ENCODE measurements at places on chromosomes 3 and 15. TPM values are rescaled to one million over a fixed set of nuclear protein-coding genes. Genes with fewer than 3 reads are reported as not detected.

GRCh38 chr3:37905987-37906674 lies 44.5 kb downstream of the CTDSPL start:
- no peak overlapping the region for H3K27ac ChIP-seq
- peaks cover 2% of the 10 kb centered on the region for H3K36me3 ChIP-seq
- peaks cover 30% of the 10 kb centered on the region for H3K4me1 ChIP-seq
- no peak for DNase-seq
- H3K4me3 ChIP-seq, result no peak overlapping the region
- H3K27me3 ChIP-seq, result no peaks in the 10 kb centered on the region

DNA sequence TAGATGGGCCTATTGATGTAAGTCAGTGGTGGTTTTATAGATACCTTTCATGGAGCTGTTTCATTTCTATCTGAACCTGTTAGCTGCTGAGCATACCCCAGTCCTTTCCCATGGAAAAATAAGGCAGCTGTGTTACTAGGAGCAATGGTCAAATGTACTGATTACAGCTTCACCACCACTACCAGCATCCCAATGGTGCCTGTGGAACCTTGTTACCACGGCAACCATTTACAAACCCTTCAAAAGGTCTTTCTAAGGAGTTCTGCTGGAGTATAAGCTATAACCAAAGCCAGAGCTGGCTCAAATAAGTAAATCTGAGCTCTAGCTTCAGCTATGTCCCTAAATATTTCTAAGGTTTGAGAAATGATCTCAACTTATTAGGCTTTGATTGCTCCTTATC lies 133.4 kb upstream of the ACP3 start:
- no peaks in the 10 kb centered on the region for H3K36me3 ChIP-seq
- no peak for DNase-seq

GRCh38 chr3:14706096-14706495 lies 31.2 kb downstream of the C3orf20 start:
- H3K27me3 ChIP-seq, result peaks cover 6% of the 10 kb centered on the region
- no peak overlapping the region for H3K27ac ChIP-seq
- no peak for DNase-seq
- no peaks in the 10 kb centered on the region for H3K36me3 ChIP-seq

GRCh38 chr3:52280050-52280461 lies 1.6 kb upstream of the WDR82 start:
- H3K27ac ChIP-seq, result peak overlapping the region; percentile 99
- DNase-seq, result no peak
- H3K4me3 ChIP-seq, result peak overlapping the region; percentile 16
- peaks cover 7% of the 10 kb centered on the region for H3K36me3 ChIP-seq
- no peaks in the 10 kb centered on the region for H3K27me3 ChIP-seq
- peaks cover 51% of the 10 kb centered on the region for H3K4me1 ChIP-seq

GRCh38 chr3:43435706-43436105 lies 149.4 kb downstream of the SNRK start:
- no peak for DNase-seq
- peaks cover 11% of the 10 kb centered on the region for H3K36me3 ChIP-seq
- H3K4me3 ChIP-seq, result no peak overlapping the region
- H3K27me3 ChIP-seq, result no peaks in the 10 kb centered on the region

DNA sequence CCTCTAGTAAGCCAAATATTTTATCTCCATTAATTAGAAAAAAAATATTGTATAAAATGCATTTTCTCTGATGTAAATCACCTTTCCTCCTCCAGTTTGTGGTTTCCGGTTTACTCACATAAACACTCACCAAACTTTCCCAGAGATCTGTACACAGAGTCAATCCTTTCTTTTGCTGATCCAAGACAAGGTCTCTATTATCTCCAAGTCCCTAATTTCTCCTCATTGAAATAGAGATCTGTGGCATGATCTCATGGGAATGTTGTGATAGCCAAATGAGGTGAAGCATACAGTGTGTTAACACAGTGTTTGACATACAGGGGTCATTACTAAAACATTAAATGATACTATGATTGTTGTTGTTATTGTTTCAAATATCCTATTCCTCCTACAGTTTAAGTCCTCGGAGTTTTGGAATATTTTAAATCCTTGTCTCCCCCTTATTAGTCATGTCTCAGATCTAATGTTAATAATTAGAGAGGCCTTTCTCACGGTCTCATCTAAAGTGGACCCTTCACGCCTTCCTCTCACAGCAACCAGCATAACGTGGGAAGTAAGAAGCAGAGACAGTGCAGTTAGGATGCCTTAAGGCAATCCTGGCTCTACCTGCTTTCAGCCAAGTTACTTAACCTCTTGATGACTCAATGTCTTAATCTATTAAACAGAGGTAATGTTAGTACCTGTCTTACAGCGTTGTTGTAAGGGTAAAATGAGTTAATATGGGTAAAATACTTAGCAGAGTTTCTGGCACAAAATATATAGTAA lies 333.3 kb downstream of the GRM7 start:
- H3K27ac ChIP-seq, result no peak overlapping the region
- no peaks in the 10 kb centered on the region for H3K4me1 ChIP-seq
- H3K4me3 ChIP-seq, result no peak overlapping the region
- H3K36me3 ChIP-seq, result no peaks in the 10 kb centered on the region
- H3K27me3 ChIP-seq, result no peaks in the 10 kb centered on the region

GRCh38 chr3:61954097-61954540 lies 392.7 kb downstream of the PTPRG start:
- H3K36me3 ChIP-seq, result no peaks in the 10 kb centered on the region
- H3K4me3 ChIP-seq, result no peak overlapping the region
- no peak for DNase-seq
- H3K27me3 ChIP-seq, result no peaks in the 10 kb centered on the region
- H3K4me1 ChIP-seq, result peaks cover 10% of the 10 kb centered on the region
- H3K27ac ChIP-seq, result no peak overlapping the region

DNA sequence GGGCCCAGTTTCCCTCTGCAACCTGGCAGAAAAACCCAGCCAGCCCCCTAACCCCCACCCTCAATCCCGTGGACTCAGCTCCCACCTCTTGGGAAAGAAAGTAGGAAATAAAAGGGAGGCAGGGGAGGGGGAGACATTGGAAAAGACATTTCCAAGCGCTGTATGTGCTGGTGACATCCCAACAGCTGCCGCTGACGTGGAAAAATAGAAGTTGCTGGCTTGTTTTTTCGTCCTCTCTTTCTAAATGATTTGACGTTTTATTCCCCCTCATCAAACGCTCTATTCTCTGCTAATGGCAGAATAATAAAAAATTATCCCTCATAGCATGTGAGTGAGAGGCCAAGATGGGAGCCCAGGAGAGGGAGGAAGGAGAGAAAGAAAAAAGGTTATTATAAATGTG lies 76.1 kb downstream of the LINGO1 start:
- H3K36me3 ChIP-seq, result no peaks in the 10 kb centered on the region
- no peak overlapping the region for H3K4me3 ChIP-seq
- DNase-seq, result no peak
- H3K27me3 ChIP-seq, result peaks cover 23% of the 10 kb centered on the region
- peaks cover 8% of the 10 kb centered on the region for H3K4me1 ChIP-seq

DNA sequence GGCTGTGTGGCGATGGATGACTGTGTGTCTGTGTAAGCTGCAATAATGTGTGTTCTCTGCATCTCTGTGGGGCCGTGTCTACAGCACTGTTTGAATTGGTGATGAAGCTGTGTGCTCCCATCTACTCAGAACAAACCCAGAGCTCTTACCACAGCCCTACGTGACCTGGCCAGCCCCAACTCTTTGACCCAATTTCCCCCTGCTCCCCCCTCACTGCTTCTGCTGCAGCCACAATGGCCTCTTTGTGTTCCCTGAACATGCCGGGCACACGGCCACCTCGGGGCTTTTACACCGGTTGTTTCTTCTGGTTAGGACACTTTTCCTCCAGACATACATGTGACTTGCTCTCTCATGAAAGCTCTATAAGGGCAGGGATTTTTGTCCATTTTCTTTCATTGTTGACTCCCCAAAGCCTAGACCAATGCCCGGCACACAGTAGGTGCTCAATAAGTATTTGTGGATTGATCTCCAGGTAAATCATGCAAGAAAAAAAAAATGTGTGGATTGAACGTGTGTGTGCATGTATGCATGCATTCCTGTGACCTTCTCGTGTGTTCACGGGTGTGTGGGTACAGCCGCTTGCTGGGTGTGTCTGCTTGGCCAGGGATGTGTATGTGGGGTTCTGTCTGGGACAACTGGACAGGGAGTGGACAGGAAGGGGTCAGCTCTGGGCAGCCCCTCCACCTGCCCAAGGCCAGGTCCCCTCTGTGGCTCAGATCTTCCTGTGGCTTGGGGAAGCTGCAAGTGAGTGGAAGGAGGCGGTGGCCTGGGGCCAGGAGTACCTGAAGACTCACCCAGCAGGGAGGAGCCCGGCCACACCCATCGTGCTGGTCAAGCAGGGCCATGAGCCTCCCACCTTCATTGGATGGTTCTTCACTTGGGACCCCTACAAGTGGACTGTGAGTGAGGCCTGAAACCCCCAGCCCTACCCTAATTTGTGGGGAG lies 14.8 kb downstream of the VILL start:
- H3K4me3 ChIP-seq, result no peak overlapping the region
- no peak for DNase-seq
- peaks cover 20% of the 10 kb centered on the region for H3K4me1 ChIP-seq
- H3K36me3 ChIP-seq, result peaks cover 2% of the 10 kb centered on the region

DNA sequence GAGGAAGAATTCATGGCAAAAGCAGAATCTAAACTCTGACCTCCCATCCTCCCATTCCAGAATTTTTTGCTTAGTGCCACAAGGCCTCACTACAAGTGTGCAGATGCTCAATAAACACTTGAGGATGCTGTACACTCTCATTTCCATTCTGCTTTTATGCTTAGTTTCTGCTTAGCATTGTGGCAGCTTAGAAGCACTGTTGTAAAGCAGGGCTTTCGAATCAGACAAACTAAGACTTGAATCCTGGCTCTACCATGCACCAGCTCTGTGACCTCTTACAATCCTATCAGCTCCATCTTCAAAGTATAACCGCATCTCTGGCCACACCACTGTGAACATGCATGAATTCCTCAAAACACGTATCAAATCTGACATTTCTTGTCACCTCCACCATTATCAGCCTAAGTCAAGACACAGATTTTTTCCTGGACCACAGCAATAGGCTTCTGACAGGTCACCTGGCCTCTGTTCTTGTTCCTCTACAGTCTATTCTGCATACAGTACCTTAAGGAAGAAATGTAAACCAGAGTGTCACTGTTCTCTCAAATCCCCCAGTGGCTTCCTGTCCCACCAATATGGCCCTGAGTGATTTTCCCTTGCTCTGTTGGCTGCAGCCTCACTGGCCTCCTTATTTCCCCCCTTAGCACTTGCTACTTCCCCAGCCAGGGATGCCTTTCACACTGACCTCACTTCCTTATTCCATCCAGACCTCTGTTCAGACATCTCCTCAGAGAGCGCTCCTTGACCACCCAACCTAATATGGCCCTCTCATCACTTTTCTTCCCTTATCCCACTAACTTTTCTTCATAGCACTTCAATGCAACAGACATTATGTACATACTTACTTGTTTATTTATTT lies 8.1 kb upstream of the PHC3 start:
- H3K4me1 ChIP-seq, result peaks cover 6% of the 10 kb centered on the region
- H3K4me3 ChIP-seq, result no peak overlapping the region
- H3K27me3 ChIP-seq, result no peaks in the 10 kb centered on the region
- no peak overlapping the region for H3K27ac ChIP-seq
- H3K36me3 ChIP-seq, result no peaks in the 10 kb centered on the region
- DNase-seq, result no peak

The GOLGA6L10 gene
- 9.5 TPM for total RNA-seq

- H3K27me3 ChIP-seq, result peaks cover 2% of the 10 kb centered on the region
- no peak overlapping the region for H3K4me3 ChIP-seq
- no peak overlapping the region for H3K27ac ChIP-seq
- no peaks in the 10 kb centered on the region for H3K36me3 ChIP-seq
- DNase-seq, result no peak
Measured at GRCh38 chr3:153348457-153349107, 186.6 kb downstream of the RAP2B start.

The NAALADL2 gene
- 10.4 TPM for total RNA-seq

DNA sequence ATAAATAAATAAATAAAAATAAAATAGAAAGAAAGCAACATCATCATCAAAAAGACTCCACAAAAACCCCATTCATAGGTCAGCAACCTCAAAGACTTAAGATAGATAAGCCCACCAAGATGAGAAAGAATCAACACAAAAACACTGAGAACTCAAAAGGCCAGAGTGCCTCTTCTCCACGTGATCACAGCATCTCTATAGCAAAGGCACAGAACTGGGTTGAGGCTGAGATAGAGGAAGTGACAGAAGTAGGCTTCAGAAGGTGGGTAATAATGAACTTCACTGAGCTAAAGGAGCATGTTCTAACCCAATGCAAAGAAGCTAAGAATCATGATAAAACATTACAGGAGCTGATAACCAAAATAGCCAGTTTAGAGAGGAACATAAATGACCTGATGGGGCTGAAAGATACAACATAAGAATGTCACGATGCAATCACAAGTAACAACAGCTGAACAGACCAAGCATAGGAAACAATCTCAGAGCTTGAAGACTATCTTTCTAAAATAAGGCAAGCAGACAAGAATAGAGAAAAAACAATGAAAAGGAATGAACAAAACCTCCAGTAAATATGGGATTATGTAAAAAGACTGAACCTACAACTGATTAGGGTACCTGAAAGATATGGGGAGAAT lies 26.4 kb downstream of the GNB5 start:
- peaks cover 6% of the 10 kb centered on the region for H3K4me1 ChIP-seq
- H3K27ac ChIP-seq, result no peak overlapping the region
- DNase-seq, result no peak
- no peak overlapping the region for H3K4me3 ChIP-seq

GRCh38 chr15:68734881-68735280 lies 85.8 kb downstream of the ANP32A start:
- H3K27ac ChIP-seq, result no peak overlapping the region
- H3K36me3 ChIP-seq, result no peaks in the 10 kb centered on the region
- peaks cover 6% of the 10 kb centered on the region for H3K4me1 ChIP-seq
- DNase-seq, result no peak
- H3K4me3 ChIP-seq, result no peak overlapping the region
- peaks cover 19% of the 10 kb centered on the region for H3K27me3 ChIP-seq
